Naive thymus-derived CD8-positive, alpha-beta T cell (primary cell): ENCODE measurements at places on chromosomes 6 and 20. TPM values are rescaled to one million over a fixed set of nuclear protein-coding genes. Genes with fewer than 3 reads are reported as not detected.

The AIF1 gene
- total RNA-seq = 23.0 TPM

The PRR18 gene
- not detected for total RNA-seq

The PRSS16 gene
- not detected for total RNA-seq

DNA sequence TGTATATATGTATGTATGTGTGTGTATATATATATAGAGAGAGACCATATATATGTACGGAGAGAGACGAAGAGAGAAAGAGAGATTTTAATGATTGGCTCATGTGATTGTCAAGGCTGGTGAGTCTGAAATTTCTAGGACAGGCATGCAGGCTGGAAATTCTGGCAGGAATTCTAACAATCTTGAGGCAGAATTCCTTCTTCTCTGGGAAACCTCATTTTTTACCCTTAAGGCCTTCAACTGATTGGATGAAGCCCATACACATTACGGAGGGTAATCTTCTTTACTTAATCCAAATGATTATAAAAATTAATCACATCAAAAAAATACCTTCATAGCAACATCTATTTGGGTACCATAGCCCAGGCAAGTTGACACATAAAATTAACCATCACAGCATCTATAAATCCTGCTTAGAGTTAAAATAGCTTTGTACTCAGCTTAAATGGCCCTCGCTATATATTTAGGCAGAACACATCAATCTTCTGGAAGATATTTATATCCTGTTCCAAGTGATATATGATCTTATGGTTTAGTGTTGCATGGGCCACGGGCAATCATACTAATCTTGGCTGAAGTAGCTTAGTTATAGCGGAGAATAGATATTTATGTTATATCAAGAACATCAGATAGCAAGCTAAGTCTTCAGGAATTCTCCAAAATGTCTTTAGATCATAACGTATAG, 36.6 kb downstream of the ABRACL start:
- H3K27me3 ChIP-seq = no peaks in the 10 kb centered on the region
- DNase-seq = no peak
- H3K27ac ChIP-seq = no peak overlapping the region
- H3K4me1 ChIP-seq = peaks cover 6% of the 10 kb centered on the region

DNA sequence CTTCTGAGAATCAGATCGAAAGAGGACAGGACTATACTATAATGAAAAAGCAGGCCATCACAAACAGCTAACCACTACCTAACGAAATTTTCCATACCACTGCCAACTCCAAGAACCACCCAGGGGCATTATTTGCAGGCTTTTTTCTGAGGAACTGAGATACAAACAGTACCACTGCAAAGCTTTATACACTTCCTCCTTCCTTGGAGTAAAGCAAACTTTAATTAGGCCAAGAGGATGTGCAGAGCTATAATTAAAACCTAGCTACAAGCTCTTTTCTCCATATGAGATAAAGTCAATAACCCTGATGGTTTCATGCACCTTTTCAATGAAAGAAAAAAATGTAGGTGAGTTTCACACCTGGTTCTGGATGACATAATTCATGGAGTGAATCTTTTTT, 68.5 kb downstream of the ELOVL5 start:
- H3K27ac ChIP-seq = no peak overlapping the region
- no peak for DNase-seq
- H3K4me1 ChIP-seq = peaks cover 15% of the 10 kb centered on the region
- H3K4me3 ChIP-seq = no peak overlapping the region

- H3K36me3 ChIP-seq = no peaks in the 10 kb centered on the region
- H3K4me3 ChIP-seq = no peak overlapping the region
- H3K4me1 ChIP-seq = peaks cover 18% of the 10 kb centered on the region
- no peak overlapping the region for H3K27ac ChIP-seq
Observed at GRCh38 chr6:63349401-63349800, 29.6 kb upstream of the LGSN start.

DNA sequence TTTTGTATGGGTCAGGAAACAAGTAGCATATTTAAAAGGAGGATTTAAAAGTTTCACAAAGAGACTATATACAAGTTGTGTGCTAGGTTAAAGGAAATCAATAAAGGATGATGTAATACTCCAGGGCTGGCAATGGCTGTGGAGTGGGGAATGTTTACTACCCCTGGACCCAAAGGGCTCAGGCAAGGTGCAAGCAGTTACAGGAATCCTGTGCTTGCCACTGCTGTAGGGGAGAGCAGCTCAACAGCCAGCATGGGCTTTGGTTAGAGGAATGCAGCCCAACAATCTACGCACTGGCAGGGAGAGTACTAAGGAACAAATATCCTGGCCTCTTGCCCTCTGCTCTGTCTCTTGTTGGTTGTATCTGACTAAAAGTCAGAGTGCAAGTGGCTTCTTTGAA, 1642.2 kb downstream of the KHDRBS2 start:
- H3K4me1 ChIP-seq = no peaks in the 10 kb centered on the region
- H3K4me3 ChIP-seq = no peak overlapping the region
- no peak for DNase-seq
- H3K27me3 ChIP-seq = no peaks in the 10 kb centered on the region
- no peak overlapping the region for H3K27ac ChIP-seq

- no peak for DNase-seq
- H3K27ac ChIP-seq = no peak overlapping the region
- H3K4me1 ChIP-seq = no peaks in the 10 kb centered on the region
- no peaks in the 10 kb centered on the region for H3K36me3 ChIP-seq
- H3K4me3 ChIP-seq = no peak overlapping the region
- peaks cover 12% of the 10 kb centered on the region for H3K27me3 ChIP-seq
Observed at GRCh38 chr6:125950293-125950692, 6.3 kb upstream of the HINT3 start.

- peak; percentile 48 for DNase-seq
- peaks cover 7% of the 10 kb centered on the region for H3K36me3 ChIP-seq
- peak overlapping the region; percentile 66 for H3K4me3 ChIP-seq
- peaks cover 45% of the 10 kb centered on the region for H3K4me1 ChIP-seq
- H3K27me3 ChIP-seq = no peaks in the 10 kb centered on the region
Observed at GRCh38 chr6:15491255-15491985, 171.4 kb downstream of the DTNBP1 start.
